CD4-positive, alpha-beta T cell (primary cell): ENCODE measurements at places on chromosomes 2 and 18.

DNA sequence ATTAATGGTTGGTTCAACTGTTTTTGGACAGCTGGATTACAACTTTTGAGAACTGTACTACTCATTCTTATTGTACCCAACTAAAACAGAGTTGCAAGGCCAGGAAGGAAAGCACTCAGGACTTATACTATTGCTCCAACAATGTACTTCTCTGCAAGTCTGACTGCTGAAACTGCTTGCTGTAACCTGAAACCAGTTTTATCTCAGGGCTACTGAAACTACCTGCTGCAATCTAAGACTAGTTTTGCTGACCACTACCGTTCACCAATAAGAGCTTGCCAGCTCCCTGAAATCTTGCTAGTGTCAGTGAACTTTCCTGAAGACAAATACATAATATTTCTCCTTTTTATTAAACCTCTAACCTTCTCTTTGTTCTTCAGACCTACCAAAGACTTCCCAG lies 157.3 kb downstream of the CDCA7 start:
- no peak overlapping the region for H3K27ac ChIP-seq
- H3K36me3 ChIP-seq = no peaks in the 10 kb centered on the region
- no peaks in the 10 kb centered on the region for H3K27me3 ChIP-seq
- no peak overlapping the region for H3K4me3 ChIP-seq
- no peaks in the 10 kb centered on the region for H3K4me1 ChIP-seq
- no peak for DNase-seq

GRCh38 chr18:69380324-69380723 lies 20.4 kb upstream of the DOK6 start:
- DNase-seq = no peak
- H3K4me1 ChIP-seq = no peaks in the 10 kb centered on the region
- no peak overlapping the region for H3K4me3 ChIP-seq
- H3K27me3 ChIP-seq = no peaks in the 10 kb centered on the region
- no peaks in the 10 kb centered on the region for H3K36me3 ChIP-seq

DNA sequence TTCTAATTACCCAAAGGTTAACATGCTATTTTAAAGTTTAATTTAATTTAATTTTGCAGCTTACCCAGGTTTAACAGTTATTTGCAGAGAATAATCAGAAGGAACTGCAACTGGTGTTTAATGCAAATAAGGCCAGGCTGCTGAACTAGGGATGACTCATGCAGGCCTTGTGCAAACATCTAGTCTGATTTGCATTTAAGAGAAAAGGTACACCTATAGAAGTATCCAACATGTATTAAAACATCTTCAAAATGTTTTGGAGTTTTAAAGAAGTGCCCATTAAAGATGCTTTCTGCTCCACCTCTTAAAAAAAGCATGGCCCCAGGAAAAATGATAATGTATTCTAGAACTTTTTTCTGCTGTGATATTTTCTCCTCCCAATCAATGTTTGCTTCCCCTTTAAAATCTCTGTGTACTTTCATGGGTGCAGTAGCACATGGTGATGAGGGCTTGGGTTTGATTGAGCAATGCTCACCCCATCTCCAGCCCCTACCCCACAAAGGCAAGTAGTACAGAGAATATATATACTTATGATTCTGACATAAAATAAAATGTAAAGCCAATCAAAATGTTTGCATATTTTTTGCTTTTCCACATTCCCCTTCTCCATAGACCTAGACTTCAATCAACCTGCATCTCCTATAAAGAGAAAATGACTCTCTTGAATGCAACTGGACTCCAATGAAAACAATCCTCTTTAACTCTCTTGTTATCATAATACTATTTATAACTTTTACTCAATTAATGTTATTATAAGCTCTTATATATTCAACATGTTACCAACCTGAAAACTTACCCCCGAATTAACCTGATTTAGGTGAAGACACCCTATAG lies 54.1 kb downstream of the ATP8B1 start:
- no peak for DNase-seq
- H3K27me3 ChIP-seq = no peaks in the 10 kb centered on the region
- H3K4me1 ChIP-seq = no peaks in the 10 kb centered on the region
- H3K4me3 ChIP-seq = no peak overlapping the region
- H3K27ac ChIP-seq = no peak overlapping the region

DNA sequence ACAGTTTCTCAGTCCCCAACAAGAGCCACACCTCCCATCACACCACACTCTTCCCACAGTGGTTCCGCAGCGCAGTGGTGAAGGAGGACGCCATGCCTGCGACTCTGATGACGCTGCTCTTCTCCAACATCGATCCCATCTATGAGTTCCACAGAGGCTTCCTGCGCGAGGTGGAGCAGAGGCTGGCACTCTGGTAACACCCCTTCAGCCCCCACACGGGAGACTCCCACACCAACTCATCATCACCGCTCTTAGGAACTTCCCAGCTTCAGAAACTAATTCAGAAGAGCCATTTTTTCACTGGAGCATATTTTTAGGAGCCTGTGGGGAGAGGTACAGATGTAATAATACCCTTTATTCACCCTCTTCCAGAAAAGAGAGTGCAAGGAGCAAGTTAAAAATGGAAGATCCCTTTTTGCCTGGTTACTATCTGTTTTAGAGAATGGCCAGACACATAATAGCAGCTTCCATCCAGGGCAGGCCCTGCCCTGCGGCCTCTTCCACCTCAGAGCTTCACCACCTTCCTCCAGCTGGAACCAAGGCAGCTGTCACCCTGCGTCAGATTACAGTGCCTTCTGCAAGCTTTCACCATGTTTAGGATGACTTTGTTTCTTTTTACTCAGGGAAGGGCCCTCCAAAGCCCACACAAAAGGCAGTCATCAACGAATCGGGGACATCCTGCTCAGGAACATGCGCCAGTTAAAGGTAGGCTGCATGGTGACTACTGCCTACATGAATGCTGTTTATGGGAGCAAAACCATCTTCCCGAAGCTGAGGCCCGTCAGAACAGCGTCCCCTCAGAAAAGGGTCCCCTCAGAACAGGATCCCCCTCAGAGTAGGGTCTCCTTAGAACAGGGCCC lies 44.9 kb downstream of the STK25 start:
- peaks cover 6% of the 10 kb centered on the region for H3K27me3 ChIP-seq
- DNase-seq = no peak
- no peaks in the 10 kb centered on the region for H3K4me1 ChIP-seq
- H3K27ac ChIP-seq = no peak overlapping the region
- H3K4me3 ChIP-seq = no peak overlapping the region

DNA sequence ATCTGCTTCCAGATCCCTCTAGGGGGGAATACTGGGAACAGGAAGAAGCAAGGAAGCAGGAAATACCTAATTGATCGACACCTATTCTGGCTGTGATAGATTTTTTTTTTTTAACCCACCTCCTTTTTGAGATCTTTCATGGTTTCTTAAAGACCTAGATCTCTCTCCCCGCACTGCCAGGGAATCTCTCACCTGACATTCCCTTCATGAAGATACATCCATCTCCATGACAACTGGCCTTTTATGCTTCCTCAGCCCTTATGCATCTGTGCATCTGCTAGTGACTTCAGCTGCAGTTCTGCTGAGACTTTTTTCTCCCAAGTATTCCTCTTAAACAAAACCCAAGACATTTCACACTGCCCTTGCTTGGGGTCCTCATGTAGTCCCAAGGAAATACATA lies 21.1 kb upstream of the CPO start:
- DNase-seq = no peak
- no peaks in the 10 kb centered on the region for H3K36me3 ChIP-seq
- no peaks in the 10 kb centered on the region for H3K4me1 ChIP-seq
- H3K4me3 ChIP-seq = no peak overlapping the region
- H3K27me3 ChIP-seq = no peaks in the 10 kb centered on the region

- no peak for DNase-seq
- H3K4me1 ChIP-seq = peaks cover 2% of the 10 kb centered on the region
- no peak overlapping the region for H3K27ac ChIP-seq
- no peaks in the 10 kb centered on the region for H3K27me3 ChIP-seq
Observed at GRCh38 chr2:30464544-30465170, 17.6 kb downstream of the LCLAT1 start.

- H3K36me3 ChIP-seq = no peaks in the 10 kb centered on the region
- H3K4me1 ChIP-seq = no peaks in the 10 kb centered on the region
- H3K27ac ChIP-seq = no peak overlapping the region
Observed at GRCh38 chr2:27854229-27854862, 35.8 kb downstream of the RBKS start.

GRCh38 chr18:25284861-25285550 lies 67.0 kb downstream of the ZNF521 start:
- no peaks in the 10 kb centered on the region for H3K4me1 ChIP-seq
- DNase-seq = no peak
- H3K36me3 ChIP-seq = no peaks in the 10 kb centered on the region
- no peak overlapping the region for H3K27ac ChIP-seq

DNA sequence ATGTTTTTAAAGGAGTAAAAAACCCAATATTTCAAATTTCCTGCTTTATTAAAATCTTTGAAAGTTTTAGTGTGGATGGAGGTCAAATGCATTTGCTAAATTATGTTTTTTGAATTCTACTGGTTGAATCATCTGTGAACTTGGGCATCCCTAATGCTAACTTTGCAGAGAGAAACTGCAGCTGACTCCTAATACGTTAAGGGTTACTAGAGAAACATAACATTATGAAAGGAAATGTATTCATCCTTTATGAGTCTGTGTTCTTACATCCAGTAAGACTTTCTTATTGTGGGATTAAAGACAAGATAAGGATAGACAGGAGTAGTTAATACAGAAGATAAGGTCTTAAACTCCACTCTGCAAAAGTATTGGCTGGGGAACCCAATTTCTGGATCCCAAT lies 140.6 kb downstream of the FAM124B start:
- DNase-seq = no peak
- H3K4me1 ChIP-seq = no peaks in the 10 kb centered on the region
- H3K4me3 ChIP-seq = no peak overlapping the region
- H3K36me3 ChIP-seq = no peaks in the 10 kb centered on the region

DNA sequence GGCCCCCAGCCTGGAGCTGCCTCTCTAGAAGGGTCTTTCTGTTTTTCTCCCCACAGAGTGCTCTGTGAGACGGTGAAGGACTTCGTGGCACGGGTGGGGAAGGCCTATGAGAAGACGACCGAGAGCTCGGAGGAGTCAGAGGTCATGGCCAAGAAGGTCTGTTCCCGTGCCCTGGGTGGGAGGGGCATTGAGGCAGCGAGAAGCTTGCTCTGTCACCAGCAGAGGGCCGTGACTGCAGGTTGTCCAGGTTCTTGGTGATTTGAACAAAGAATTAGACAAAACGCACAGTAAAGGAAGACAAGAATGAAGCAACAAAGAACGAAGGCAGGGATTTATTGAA lies 93.9 kb downstream of the DGKD start:
- H3K4me1 ChIP-seq = peaks cover 8% of the 10 kb centered on the region
- no peak overlapping the region for H3K27ac ChIP-seq
- H3K4me3 ChIP-seq = no peak overlapping the region
- no peak for DNase-seq
